BJ (cell line): ENCODE measurements at places on chromosomes 3 and 15.

DNA sequence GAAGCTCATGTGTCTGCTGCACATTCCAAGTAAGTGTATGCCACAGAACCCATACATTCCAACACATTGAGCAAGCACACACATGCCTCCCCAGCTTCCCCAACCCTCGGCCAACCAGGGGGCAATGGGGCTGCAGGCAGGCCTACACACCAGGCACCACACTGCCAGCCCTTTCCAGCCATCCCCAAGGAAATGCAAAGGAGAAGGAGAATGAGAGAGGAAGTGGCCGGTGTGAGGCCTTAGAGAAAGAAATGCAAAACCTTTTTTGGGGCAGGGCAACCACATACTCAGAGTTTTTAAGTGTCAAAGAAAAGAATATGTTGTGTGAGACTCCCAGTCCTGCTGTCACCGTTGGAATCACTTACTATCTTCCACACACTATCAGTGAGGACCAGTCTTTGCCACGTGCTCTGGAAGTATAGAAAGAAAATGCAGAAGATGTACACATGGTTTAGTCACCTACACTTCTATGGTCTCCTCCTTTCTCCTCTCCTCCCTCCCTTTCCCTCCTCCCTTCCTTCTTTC is 11.1 kb downstream of the IGF2BP2 start:
- DNase-seq = no peak

GRCh38 chr15:92848852-92849598 is 51.1 kb upstream of the CHD2 start:
- DNase-seq = no peak

GRCh38 chr3:160765211-160765610 is 9.2 kb downstream of the PPM1L start:
- no peak for DNase-seq

- DNase-seq = no peak
Measured at GRCh38 chr3:194275291-194275690, 75.8 kb downstream of the CPN2 start.

DNA sequence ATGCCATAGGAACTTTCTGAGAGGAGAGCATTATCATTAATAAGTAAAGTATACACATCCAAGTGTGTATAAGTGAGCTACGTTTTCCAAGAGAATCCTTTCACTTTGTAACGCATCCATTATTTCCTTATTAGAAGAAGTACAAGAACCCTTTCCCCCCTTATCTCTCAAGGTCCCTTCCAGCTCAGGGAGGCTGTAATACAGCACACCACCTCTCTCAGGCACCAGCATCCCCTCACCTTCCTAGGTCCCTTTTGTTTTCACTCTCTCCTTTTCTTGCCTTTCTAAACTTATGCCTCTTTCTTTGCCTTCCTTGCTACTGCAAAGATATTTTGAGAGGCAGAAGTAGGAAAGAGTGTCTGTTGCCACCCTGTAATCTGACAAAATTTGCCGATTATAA is 446.0 kb downstream of the GRM7 start:
- DNase-seq = no peak

DNA sequence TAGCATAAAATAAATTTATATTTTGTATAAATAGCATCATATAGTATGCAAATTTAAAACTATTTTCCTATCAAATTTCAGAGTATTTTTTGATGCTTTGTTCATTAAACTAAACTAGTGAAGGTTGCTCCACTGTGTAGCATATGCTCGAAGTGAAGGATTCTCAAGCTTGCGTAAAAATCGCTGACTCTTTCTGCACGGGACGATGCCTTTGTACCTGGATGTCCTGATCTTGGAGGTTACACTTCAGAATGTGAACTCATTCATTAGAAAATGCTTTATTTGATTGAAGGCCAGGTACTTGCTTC is 305.0 kb downstream of the WDR72 start:
- DNase-seq = no peak

DNA sequence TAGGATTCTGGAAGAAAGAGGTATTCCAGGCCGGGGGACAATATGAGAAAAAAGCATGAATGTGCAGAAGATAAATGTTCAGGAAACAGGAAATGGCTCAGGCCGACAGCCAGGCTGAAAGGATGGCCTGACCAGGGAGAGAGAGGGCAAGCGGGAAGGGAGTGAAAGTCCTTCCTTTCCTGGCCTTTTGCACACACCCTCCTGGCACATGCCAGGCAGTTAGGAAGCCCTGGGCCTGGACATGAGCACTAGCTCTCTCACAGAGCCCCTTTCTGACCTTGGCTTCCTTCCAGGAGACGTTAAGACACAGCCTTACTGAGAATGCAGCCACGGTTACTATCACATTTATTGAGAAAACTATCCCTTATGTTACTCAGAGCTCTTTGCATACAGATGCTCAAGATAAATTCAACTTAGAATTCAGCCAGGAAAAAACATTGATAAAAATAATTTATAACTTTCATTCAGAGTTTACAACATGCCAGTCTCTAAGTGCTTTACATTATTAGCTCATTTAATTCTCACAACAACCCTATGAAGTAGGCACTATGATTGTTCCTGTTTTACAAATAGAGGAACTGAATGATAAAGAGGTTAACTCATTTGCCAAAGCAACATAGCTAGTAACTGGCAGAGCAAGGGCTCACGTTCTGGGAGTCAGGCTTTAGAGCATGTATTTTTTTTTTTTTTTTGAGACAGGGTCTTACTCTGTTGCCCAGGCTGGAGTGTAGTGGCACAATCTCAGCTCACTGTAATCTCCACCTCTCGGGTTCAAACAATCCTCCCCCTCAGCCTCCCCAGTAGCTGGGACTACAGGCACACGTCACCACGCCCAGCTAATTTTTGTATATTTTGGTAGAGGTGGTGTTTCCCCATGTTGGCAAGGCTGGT is 39.4 kb upstream of the SMAD3 start:
- no peak for DNase-seq

- no peak for DNase-seq
Measured at GRCh38 chr15:89371228-89372044, 36.8 kb upstream of the POLG start.

DNA sequence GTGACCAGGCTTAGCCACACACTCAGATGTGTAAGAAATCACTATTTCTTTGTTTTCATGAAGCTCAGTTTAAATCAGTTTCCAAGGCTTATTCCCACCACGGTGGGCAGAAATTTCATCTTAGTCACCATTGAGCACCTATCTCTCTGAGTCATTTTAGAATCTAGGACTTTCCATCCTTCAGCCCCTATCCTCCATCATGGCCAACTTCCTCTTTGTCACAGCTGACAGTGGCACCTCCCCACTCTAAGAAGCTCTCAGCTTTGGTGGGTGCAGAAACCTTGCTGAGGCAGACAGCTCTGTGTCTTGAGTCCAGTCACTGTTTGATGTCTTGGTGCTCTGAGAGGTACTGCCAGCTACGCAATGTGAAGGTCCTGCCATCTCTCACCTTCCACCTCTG is 32.9 kb downstream of the SNTN start:
- no peak for DNase-seq

GRCh38 chr3:120244834-120245225 is 40.2 kb downstream of the GPR156 start:
- no peak for DNase-seq

DNA sequence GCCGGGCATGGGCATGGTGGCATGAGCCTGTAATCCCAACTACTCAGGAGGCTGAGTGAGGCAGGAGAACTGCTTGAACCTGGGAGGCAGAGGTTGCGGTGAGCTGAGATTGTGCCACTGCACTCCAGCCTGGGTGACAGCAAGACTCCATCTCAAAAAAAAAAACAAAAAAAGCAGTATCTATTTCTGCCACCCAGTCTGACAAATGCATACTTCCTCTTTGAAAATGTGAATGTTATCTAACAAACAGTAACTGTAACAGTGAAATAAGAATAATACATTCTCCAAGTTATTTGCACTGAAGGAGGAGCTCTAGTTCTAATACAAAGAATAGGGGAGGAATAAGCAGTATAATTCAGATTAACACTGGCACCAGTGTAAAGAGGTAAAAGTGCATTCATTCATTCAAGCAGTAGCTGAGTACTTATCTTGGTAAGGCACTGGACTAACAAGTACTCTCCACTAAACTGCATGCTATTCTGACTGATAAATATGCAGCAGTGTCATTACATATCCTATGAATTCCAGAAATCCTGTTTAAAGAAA is 12.9 kb downstream of the VPS13C start:
- no peak for DNase-seq

DNA sequence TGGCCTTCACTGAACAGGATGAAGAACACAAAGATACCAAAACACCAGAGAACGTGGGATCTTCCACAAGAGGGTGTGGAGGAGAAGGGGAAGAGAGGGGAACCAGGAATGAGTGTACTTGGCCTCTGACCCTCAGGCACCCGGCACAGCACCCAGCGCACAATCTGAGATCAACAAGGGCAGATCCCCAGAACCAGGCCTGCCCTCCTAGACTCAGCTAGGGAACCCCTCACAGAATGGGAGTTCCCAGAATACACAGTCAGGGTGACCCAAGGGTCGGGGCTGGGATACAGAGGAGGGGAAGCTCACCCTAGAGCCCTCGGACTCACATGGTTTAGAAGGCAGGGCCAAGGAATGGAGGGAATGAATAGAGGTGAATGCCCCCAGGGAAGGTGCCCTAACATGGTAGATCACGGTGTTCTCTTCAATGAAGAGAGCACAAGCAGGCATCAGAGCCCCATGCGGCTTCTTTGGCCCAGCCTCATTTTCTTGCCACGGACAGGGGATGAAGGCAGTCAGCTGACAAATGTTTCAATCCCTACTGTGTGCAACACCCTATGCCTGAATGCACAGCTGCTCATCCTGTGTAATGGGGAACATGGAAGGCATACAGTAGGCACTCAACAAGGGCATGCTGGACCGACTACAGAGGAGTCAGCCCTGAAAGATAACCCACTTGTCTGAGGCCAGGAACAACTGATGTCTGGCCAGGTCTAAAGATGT is 13.1 kb downstream of the BMF start:
- DNase-seq = no peak

DNA sequence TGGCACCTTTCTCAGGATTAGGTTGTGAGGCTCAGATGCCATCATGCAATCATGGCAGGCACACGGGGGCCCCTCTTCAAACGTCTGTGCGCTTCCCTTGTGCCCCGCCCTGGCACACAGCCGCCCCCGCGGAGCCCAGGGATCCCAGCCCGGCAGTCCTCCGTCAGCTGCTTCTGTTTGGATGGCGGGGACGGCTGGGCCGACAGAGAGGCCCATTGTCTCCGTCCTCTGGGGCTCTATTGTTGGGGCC is 849 bp upstream of the HDAC11 start:
- DNase-seq = no peak

GRCh38 chr3:113791381-113791780 is 44.5 kb downstream of the ATP6V1A start:
- DNase-seq = no peak

DNA sequence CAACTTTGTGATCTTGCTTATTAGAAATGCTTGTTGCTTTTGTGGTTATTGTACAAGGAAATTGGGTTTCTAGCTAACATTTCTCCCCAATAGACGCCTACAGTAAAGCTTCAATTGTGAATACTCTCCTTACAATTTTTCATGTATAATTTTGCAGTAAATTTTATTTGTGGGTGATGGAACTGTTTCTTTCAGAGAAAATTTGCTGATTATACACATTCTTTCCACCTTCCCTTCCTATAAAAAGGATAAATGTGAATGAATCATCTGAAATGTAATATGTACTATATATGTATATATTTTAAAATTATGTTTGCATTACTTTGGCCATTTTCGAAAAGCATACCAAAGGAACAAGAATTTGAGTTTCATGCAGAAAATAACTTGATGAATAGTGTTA is 162.7 kb upstream of the CRBN start:
- no peak for DNase-seq
